ENCODE measurements at places on chromosomes 16 and 17.

GRCh38 chr17:14205992-14206461 is 30.6 kb downstream of the CDRT15 start:
- peak; percentile 18 for DNase-seq

DNA sequence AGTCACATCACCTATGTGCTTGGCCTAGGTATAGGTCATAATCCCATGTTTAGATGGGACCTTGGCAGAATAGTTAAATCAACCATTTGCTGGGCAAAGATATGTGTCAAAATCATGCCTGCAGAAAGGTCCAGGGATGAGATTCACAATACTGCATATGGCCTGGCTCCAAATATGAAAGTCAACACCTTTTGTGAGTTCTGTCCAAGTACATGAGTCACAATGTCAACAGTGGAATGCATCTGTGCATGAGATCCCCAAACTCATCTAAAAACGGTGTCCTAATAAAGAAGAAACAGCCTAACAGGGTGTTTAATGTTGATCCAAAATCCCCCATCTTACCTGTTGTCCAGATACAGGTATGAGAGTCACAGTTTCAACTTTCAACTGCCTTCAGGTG is 1847.5 kb downstream of the TP53TG3F start:
- DNase-seq = no peak

GRCh38 chr16:68481636-68482035 is 33.3 kb upstream of the SMPD3 start:
- peak; percentile 65 for DNase-seq

DNA sequence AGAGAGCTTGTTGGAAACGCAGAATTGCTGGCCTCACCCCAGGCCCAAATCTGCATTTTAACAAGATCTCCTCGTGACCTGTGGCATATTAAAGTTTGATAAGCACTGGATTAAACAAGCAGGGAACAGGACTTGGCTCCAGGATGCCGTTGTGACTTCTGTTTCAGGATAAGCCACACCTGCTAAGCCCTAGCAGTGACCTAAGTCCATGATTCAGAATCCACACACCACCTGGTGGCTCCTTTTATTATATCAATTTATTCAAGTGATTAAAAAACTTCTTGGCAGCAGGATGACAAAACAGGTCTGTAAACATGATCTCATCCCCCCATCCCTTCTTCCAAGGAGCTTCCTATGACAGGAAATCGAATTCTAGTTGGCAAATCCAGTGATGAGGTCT is 9.1 kb downstream of the NAGPA start:
- DNase-seq = peak; percentile 59

GRCh38 chr16:57614536-57614935 is 13.9 kb upstream of the ADGRG1 start:
- no peak for DNase-seq

DNA sequence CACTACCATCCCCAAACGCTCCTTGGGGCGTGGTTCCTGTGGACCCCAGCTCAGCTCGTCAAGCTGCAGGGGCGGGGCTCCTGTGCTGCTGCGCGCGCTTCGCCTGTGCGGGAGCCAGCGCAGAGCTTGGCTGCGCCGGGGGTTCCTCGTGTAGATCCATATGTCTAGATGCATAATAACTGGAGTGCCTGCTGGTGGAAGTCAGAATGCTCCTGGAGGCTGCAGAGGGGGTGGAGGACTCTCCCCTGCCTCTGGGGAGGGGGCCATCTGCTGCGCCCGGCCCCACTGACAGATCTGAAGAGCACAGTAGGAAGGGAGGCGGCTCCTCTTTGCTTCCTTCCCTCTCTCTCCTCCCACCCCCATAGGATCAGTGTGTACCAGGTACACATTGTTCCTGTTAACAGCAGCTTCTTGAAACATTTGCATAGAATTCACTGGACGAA is 4.6 kb downstream of the RASD1 start:
- DNase-seq = no peak

- DNase-seq = no peak
These were observed 31.3 kb downstream of the SMIM36 start for GRCh38 chr17:55479903-55480302.

DNA sequence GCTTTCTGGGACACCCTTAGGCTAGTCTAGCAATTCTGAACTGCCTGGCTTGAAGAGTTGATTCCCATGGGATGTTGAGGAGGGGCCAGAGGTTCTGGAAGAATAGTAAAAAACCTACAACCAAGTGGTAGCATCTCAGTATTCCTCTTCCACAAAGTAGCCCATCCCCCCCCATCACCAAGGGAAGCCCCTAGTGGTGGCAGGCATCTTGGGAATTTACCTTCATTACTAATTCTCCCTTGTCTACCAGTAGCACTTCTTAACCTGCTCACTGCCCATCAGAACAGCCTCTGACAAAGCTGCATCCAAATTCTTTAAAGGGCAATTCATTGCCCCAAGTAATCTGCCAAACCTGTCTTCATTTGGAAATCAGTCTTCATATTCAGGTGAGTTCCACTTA is 12.8 kb upstream of the RAB11FIP4 start:
- no peak for DNase-seq

DNA sequence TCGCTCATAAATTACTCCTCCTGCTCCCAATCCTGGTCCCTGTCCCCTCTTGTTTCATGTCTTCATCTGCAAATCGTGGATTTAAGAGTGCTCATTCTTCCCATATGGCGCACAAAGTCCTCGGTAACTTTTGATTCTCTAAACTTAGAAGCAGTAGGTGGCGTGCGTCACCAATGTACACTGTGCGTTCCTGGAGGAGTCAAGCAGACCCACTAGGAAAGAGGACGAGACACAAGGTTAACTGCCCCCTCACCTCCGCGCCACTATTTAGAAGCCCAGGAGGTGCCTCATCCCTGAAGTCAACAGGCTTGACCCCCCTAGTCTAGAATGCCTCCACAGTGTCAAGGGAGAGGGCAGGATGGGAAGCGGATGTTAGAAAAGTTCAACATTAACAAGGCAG is 2.9 kb downstream of the SLC13A5 start:
- DNase-seq = no peak

DNA sequence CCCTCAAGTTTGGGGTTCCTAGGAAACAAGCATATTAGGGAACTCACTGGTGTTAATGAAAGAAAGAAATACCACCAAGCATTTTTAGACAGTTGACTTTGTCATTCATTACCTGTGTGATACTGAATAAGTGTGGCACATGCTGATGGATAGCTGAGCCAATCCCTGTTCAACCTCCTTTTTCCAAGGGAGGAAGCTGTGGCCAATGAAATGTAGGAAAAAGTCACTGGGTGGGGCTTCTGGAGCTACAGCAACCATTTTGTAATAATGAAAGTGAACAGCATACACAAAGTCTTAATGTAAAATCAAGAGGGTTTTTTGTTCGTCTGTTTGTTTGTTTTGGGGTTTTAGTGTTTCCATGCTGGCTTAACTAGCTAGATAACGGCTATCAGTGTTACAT is 254.3 kb upstream of the SALL1 start:
- no peak for DNase-seq

- no peak for DNase-seq
These were observed 217.3 kb upstream of the IRX3 start for GRCh38 chr16:54503856-54504219.

DNA sequence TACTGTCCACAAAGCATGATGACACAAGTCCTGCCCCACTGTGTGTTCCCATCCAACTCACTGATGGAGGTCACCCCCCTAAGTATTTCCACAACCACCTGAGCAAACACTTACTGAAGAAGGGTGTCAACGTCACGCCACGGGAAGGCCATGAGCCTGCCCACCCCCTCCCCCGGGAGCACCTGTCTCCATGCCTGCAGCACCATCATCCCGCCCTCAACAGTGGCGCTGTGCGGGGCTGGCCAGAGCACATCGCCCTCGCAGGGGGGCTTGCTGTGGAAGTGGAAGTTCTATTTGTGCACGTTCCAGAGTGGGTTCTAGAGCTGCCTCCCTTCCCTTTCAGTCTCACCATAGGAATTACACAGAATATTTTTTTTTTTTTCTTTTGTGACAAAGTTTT is 4.3 kb upstream of the MBTPS1 start:
- DNase-seq = no peak

DNA sequence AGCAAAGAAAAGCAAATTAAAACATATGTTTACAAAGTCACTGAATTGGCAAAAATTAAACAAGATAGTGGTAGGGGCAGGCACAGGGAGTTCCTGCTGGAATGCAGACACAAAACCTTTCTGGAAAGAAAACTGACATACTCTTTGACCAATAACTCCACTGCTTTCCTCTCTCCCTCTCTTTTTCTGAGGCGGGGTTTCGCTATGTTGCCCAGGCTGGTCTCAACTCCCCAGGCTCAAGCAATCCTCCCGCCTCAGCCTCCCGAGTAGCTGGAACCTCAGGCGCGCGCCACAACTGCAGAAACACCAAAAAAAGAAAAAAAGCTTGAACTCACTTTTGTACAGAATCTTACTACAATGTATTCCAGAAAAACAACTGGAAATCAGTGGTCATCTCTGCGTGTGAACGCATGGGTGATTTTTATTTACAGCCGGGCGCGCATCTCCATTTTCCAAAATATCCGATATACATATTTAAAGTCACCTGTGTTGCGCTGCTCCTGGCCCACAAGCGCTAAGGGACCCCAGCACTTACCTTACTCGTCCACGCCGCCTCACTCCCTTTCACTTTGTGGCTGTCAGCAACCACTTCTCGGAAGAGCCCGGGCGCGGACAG is 480 bp downstream of the TXNL4B start:
- peak; percentile 64 for DNase-seq

GRCh38 chr16:87161822-87162676 is 155.1 kb downstream of the C16orf95 start:
- DNase-seq = peak; percentile 47

- DNase-seq = no peak
These were observed 53.4 kb downstream of the HSD17B2 start for GRCh38 chr16:82088483-82088882.

- no peak for DNase-seq
These were observed 3.5 kb upstream of the B9D1 start for GRCh38 chr17:19365833-19366636.

- DNase-seq = no peak
These were observed 5.2 kb upstream of the C16orf95 start for GRCh38 chr16:87322360-87322759.

GRCh38 chr17:5784791-5785190 is 200.5 kb upstream of the NLRP1 start:
- DNase-seq = no peak

- DNase-seq = peak; percentile 92
These were observed 541 bp upstream of the RBBP6 start for GRCh38 chr16:24538756-24539294.

DNA sequence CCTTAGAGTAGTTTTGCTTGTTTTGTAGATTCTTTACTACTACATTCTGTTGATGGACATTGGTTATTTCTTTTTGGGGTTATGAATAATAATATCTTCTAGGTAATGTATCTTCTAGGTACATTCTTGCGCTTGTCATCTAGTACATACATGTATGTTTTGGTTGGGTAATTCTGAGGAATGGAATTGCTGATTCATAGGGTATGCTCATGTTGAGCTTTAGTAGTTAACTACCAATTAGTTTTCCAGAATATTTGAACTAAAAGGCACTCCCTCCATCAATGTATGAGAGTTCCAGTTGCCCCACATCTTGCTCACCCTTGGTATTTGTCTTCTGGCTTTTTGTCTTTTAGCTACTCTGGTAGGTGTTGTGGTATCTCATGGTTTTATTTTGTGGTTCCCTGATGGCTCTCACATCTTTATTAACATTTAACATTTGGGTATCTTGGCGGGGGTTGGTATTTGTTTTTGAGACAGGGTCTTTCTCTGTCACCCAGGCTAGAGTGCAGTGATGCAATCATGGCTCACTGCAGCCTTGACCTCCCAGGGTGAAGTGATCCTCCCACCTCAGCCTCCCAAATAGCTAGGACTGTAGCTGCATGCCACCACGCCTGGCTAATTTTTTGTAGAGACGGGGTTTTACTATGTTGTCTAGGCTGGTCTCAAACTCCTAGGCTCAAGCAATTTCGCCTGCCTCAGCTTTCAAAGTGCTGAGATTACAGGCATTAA is 47.1 kb downstream of the SLC6A4 start:
- no peak for DNase-seq

- DNase-seq = peak; percentile 62
These were observed 481.9 kb downstream of the SOX9 start for GRCh38 chr17:72602517-72603419.

- no peak for DNase-seq
These were observed 10.1 kb upstream of the KCNH6 start for GRCh38 chr17:63512896-63513644.

DNA sequence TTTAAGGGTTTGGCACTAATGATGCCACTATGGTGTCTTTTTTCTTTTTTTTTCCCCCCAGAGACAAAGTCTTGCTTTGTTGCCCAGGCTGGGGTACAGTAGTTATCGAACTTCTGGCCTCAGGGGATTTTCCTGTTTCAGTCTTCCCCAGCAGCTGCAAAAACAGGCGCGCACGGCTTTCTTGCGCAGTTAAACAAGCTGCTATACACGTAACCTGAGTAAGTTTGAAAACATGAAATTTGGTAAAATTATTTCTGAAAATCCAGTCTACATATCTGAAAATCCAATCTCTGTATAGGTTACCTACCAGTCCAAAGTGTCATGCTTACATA is 11.8 kb downstream of the TEX14 start:
- no peak for DNase-seq

GRCh38 chr16:69270395-69270794 is 40.8 kb upstream of the VPS4A start:
- DNase-seq = peak; percentile 71

DNA sequence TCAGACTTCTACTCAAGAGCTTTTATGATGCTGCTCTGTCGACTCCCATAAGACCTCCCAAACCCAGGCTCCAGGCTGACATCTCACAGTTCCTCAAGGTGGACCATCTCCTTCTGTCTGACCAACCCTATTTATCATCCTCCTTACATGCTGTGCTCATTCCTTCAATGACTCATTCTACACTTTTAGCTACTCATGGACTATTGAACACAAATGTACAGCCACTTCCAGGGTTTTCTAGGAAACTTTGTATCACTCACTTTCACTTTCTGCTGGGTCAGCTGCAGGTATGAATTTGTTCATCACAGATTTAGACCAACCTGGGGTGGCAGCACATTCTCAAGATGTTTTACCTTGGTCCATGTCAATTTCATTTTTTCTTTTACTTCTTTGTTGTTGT is 162.4 kb upstream of the FAM20A start:
- no peak for DNase-seq

DNA sequence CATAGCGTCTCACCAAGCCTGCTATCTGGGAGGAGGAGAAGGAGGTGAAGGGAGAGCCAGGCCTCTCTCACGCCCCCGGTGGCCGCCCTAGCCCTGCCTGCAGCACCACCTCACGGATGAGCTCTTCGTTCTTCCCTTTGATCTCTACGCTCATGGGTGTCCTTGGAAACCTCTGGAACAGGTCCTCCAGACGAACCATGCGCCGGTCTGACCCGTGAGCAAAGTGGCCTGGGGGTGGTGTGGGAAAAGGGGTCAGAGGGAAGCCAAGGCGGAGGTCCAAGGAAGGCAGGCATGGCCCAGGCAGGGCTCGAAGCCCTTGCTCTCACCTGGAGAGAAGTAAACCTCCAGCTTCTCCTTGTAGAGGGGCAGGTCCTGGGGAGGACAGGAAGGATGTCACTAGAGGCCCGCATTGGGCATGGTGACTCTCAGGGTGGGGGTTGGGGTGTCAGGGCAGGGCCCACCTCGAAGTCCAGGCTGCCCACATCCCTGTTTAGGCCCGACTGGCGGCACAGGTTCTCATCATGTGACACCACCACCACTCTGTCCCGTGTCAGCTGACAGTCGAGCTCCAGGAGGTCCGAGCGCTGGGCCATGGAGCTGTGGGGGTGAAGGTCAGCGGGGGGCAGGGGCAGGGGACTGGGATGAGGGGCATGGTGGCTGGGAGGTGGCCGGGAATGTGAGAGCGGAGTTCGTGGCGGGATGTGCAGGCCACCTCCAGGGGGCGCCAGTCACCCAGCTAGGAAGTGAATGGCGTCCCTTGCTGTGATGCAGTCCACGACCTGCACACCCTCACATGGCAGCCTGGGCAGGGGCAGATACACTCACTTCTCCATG is 923 bp downstream of the GDPD3 start:
- peak; percentile 69 for DNase-seq

GRCh38 chr17:19331543-19332245 is 30.8 kb downstream of the B9D1 start:
- DNase-seq = peak; percentile 29
